ELR (cell line): ENCODE measurements at places on chromosomes 12 and 14.

DNA sequence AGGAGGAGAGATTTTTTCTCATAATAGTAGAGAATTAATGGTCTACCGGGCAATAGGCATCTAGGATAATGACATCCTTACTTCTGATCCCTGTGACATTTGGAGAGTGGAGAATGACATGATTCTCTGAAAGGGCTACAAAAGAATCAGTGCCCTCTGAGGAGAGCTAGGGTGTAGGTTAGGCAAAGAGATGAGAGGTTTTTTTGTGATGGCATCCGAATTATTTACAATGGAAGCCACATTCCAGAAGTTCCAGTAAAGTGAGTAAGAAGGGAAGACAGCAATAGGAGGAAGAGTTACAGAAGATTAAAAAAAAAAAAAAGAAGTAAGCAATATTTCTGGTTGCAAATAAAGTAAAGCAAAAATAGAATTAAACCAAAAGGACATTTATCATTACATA, 478.0 kb downstream of the RMST start:
- DNase-seq, result no peak

GRCh38 chr12:112908548-112908947, 1.8 kb downstream of the OAS1 start:
- no peak for DNase-seq

- peak; percentile 38 for DNase-seq
Measured at GRCh38 chr12:21906919-21907493, 34.2 kb downstream of the ABCC9 start.

DNA sequence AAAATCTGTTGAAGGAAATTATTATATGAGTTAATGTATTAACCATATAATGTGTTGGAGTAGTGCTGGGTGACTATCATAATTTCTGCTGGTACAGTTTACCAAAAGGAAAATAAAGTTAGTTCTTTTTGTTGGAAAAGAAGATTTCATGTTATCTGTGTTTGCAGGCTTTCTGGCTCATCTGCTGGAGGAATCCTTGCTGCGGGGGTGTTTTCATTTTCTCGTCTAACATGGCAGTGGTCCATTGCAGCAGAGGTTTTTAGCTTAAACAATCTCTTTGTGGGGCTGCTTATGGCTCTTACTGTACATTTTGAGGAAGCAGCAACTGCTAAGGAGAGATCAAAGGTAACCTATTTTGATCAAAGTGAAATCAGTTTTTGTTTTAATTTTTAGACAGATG, 24.1 kb downstream of the TMEM260 start:
- DNase-seq, result no peak

DNA sequence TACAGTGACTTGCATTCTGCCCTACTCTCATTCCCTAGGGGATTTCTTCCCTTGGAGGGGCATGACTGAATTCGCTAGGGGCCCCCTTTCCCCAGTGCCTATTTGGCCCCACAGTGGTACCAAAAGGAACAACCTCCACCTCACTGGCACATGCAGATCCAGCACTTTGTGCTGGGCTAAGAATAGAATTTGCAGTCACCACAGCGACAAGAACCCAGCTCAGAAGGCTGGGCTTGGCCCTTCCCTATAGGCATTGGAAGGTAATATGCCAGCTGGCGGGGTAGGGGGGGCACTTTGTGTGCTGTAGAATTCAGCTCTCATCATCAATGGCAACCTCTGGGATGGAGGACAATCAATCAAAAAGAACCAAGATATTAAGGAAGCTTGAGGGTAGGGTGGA, 13.9 kb downstream of the BAZ2A start:
- no peak for DNase-seq
